COR-L47 (cell line): ENCODE measurements at places on chromosomes 12 and 14.
A peak's percentile ranks its signal among the peaks of the same experiment; 100 is the strongest.

DNA sequence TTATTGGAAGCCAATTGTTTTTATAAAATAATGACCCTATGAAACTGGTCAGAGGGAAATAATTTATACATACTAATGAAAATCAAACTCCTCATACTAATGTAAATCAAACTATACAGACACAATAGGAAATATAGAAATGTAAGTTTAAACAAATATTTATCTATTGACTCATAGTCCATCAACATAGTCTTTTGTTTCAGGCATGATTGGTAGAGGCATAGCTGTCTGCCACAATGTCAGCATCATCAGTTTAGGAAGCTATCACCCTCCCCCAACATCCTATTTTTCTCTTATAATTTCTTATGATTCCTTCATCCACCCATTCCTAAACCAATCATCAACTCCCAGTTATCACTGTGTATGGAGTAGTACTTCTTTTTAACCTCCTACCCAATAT, 117.7 kb downstream of the SLC38A6 start:
- DNase-seq, result no peak

- DNase-seq, result no peak
These were observed 678.5 kb upstream of the TBX3 start for GRCh38 chr12:115362339-115362976.

GRCh38 chr14:69475194-69475818, 9.2 kb upstream of the PLEKHD1 start:
- DNase-seq, result peak; percentile 76

DNA sequence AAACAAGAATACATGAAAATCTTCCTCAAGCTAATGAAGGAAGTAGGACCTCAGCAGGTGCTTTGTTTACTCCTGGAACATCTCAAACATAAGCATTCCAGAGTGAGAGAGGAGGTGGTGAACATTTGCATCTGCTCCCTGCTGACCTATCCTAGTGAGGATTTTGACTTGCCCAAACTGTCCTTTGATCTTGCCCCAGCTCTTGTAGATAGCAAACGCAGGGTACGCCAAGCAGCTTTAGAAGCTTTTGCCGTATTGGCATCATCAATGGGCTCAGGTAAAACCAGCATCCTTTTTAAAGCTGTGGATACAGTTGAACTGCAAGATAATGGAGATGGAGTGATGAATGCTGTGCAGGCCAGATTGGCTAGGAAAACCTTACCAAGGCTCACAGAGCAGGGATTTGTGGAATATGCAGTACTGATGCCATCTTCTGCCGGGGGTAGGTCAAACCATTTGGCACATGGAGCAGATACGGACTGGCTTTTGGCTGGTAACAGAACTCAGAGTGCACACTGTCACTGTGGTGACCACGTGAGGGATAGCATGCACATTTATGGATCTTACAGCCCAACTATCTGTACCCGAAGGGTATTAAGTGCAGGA, 1.9 kb downstream of the TOGARAM1 start:
- DNase-seq, result no peak

- no peak for DNase-seq
These were observed 255.2 kb upstream of the NAV3 start for GRCh38 chr12:77575376-77575919.

DNA sequence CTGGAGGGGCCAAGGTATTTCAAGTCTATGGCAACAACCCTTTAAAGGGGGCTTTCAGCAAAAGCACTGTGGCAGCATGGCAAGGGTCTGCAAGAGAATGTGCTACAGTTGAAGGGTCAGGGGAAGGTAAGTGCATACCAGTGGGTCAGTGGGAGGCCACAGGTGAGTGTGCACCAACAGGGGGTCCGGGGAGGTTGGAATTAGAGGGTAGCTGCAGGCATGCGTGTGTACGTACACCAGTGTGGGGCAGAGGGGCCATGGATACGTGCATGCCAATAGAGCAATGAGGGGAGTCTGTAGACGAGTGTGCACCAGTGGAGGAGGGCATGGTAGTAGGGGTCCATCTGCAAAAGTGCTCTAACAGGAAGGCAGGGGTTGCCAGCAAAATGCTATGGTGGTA, 448.9 kb downstream of the NAV3 start:
- no peak for DNase-seq

- DNase-seq, result no peak
These were observed 54.4 kb upstream of the PLEKHG7 start for GRCh38 chr12:92648242-92649031.

DNA sequence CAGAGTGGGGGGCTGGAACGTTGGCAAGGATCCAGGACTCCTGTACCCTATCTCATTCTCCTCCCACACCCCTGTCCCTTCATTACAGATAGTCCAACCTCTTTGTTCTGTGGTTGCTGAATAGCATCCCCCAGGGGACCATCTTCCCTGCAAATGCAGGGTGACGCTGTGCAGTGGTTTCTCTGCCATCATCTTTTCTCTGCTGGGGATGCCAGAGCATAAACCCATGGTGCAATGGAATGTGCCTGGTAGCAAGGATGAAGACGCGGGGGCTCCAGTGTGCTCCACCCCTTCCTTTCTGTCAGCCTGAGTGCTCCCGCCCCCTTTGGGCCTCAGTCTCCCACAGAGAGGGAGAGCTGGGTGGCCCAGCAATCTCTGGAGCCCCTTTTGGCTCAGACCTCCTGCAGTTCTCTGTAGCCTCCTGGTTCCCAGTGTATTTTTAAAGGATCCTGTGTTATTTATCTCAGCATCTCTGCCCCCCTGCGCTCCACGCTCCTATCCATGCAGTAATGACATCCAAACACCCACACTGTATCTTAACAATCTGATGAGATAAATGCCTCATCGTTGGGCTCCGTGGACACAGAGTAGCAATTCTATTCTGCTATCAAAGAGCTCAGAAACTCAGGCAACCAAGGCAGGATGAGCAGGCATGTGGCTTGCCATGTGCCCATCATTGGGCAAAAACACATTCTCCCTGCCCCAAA, 212.8 kb downstream of the CACNA1C start:
- DNase-seq, result no peak

DNA sequence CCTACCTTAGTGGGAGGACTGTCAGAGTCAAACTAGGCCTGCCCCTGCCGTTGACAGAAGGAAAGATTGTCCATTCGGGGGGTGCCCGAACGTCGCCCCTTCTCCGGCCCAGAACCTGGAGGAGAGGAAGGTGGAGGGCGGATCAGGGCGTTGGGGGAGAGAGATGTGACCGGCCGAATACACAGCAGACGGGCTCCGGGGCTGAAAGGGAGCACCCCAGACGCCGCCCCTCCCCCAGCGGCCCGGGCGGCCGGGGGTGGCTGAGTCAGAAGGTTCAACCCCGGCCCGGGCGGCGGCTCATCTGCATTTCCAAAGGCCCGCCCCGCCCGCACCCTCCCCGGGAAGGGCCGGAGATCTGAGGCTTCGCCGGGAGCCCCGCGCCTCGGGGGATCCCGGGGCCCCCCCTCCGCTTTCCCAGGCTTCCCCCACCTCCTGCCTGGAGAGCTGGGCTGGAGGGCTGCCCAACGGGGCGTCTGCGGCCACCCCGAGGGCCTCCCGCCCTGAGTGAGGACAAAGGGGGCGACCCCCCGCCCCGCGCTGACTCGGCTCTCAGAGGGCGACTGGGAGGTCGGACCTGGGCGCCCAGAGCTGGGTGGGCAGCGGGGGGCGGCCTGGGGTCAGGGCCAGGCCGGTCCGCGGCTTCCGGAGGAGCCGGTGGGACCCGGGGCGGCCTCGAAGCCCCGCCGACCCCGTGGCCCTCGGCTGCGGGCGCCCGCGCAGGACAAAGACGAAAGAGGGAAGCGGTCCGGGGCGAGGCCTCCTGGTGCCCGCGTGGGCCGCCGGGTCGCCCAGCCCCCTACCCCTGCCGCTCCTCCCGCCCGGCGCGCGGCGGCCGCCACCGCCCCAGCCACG, 3.7 kb upstream of the SETD1B start:
- peak; percentile 81 for DNase-seq

- no peak for DNase-seq
These were observed 342.2 kb downstream of the ATP23 start for GRCh38 chr12:58283553-58283952.

GRCh38 chr12:102540815-102541385, 60.5 kb upstream of the IGF1 start:
- DNase-seq, result no peak

DNA sequence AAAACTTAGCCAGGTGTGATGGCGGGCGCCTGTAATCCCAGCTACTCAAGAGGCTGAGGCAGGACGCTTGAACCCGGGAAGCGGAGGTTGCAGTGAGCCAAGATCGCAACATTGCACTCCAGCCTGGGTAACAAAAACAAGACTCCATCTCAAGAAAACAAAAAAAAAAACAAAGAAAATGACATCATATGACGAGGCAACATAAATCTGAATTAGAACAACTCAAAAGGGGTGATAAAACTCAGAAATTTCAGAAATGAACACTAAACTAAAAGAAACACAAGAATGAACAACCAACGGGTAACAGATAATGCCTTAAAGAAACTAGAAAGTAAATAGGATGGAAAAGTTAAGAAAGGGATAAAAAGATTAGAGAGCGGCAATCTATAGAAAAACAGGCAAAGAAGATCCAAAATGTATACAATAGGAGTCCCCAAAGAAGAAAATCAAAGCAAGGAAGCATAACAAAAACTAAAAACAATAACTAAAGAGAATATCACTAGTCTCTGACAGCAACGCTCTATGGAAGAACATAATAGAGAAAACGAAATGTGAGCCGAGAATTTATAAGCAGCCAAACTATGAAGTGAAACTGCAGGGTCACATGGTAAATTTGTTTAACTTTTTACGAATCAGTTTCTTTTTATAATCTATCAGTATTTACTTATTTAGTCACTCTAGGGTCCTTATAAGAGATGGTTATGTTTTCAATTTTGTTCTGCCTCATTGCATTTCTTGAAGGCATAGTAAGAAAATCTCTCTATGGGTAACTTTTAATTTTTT, 45.7 kb downstream of the SPPL3 start:
- no peak for DNase-seq
